ENCODE measurements at places on chromosomes 1 and 21.

- no peak for DNase-seq
Measured at GRCh38 chr1:85718678-85719340, 10.6 kb upstream of the ZNHIT6 start.

DNA sequence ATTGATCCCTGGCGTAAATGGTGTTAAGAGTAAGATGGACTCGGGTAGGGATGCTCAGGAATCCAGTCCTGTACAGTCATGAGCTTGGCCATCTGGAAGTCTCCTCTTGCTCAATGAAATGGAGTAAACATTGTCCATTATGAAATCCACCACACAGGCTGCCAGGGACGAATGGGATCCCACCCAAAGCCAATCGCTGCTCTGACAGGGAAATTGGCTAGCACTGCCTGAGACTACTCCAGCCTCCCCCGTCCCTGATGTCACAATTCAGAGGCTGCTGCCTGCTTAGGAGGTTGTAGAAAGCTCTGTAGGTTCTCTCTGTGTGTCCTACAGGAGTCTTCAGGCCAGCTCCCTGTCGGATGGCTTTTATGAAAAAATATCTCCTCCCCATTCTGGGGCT lies at the start of gene HSD11B1:
Gene HSD11B1 (plus strand): TSS at position 263 of the 400 bp plus-strand sequence. CDS start 97 bp downstream, at position 360.
- no peak for DNase-seq

DNA sequence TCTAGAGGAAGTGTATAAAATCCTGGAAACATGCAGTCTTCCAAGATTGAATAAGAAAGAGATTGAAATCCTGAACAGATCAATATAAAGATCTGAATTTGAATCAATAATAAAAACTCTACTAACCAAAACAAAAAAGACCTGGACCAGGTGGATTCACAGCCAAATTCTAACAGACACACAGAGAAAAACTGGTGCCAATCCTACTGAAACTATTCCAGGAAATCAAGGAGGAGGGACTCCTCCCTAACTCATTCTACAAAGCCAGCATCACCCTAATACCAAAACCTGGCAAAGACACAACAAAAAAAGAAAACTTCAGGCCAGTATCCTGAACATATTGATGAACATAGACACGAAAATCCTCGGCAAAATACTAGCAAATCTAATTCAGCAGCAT lies 58.3 kb downstream of the SYT14 start:
- no peak for DNase-seq

DNA sequence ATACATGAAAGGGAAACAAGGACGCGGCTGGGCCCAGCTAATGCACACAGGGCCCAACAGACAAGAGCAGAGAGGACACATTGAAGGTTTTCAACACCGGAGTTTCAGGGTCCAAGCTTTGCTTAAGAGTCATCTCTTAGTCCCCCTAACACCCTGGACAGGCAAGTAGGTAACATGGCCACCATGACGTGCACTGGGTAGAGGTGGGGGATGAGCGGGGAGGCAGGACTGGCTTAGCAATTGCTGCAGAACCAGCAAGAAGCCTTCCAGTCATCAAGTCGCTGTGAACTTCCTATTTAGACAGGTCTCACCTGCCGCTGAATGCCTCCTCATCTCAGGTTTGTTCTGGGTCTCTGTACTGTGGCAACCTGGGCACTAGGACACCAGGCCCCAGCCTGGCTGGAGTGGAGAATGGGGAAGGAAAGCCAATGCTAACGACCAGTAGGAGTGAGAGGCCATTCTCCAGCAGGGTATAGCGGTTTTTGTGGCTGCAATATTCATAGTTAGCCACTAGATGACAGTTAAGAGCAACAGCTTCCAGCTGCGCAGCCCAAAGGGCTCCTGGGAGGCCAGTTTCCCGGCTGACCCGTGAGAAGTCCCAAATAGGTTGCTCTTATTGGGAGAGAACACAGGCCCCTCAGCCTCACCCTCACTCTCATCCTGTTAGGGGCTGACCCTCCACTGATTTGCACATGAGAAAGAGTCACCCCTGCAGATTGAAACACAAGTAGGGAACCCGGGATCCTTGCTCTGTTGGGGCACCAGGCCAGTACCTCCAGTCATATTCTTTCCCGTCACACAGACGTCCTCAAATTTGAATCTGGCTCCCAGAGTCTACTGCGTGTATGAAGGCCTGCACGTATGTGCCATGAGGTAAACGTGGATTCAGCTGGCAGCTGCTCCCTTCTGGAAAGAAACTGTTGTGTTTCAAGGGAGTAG lies 6.0 kb upstream of the PIGC start:
- DNase-seq: peak; percentile 47

- DNase-seq: no peak
Measured at GRCh38 chr1:216929870-216930582, 206.8 kb upstream of the ESRRG start.

DNA sequence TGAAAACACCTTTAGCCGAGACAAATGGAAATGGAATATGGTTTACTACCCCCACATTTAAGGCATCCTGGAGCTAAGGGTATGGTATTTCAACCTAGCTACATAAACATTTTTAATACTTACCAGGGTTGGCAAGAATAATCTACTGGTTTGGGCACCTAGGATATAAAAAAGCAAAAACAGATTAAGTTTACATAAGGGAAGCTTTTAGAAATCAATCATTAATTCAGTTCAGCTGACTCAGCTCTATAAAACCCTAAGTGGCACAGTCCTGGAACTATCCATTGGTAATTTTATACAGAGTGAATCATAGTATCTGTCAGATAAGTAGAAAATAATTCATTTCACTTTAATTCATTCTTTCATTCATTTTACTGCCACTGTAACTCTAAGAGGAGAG lies 355.2 kb downstream of the VAV3 start:
- no peak for DNase-seq

- no peak for DNase-seq
Measured at GRCh38 chr1:14961661-14962267, 191.8 kb upstream of the TMEM51 start.

- DNase-seq: no peak
Measured at GRCh38 chr1:212722270-212722957, 22.8 kb upstream of the BATF3 start.

DNA sequence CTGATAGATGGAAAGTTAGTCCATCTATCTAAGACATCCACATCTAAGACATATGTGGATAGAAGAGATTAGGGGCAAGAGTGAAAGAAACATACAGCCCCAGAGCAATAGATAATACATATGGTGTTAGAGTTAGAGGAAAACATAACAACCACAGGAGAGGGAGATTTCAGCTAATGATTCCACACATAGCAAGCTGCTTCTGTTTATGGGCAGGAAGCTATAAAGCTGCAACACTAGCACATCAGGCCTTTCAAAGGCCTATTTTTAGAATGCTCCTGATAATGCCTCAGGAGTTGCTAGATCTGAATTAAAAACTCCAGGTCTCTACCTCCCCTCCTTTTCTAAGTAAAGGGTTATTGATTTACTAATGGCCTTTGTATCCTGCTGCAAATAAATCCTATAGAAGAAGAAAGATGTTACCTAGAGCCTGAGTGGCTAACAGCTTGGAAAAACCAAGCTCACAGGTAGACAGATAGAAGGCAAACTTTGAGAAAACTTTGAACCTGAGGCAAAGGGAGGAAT lies 36.1 kb downstream of the BRINP2 start:
- DNase-seq: no peak

GRCh38 chr1:247343801-247344200 lies 12.1 kb upstream of the ZNF496 start:
- DNase-seq: no peak

DNA sequence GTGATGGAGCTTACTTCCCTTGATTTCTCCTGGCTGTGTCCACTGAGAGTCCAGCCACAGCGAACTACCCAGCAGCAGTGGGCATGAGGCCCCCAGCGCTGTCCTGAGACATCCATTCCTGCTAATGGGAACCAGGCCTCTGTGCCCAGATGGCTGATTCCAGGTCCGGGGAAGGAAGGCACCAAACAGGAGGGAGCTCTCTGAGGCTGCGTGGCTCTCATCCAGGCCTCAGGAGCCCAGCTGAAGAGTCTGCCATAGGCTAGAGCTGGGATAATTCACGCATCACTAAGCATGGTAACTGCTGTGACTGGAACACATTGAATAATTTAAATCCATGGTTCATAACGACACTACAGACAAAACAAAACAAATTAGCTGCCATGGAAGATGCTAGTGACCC lies 24.7 kb upstream of the LRRC47 start:
- DNase-seq: no peak

DNA sequence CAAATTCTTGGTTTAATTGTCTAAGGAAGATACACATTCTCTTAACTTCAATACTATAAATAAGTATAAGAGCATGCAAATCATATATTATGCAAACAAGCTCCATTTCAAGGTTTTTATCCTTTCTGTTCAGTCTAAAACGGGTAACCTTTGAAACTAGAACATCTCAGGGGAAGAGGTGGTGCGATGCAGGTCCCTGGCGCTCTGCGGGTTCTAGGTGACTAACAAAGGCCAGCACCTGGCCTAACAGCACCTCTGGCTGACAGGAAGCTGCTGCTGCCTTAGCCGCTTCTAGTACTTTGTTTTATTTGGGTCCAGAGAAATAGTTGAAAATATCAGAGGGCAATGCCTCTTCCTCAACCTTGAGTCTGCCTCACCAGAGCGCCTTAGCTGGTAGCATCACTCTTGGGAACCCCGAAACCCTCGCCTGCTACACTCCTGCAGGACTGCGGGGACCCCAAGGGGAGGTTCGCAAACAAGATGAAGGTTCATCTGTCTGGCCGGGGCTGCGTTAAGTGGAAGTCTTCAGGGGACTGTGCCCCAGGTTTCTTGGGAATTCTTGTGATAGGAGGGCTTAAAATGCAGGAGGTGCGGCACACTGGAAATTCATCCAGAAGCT lies 45.5 kb downstream of the PRDM15 start:
- no peak for DNase-seq
